GM19239 (cell line): ENCODE measurements at places on chromosomes 2 and 18.

GRCh38 chr18:21513292-21513691, 87.2 kb downstream of the ESCO1 start:
- no peak for DNase-seq

GRCh38 chr18:63348508-63349136, 18.4 kb downstream of the KDSR start:
- peak; percentile 3 for DNase-seq

DNA sequence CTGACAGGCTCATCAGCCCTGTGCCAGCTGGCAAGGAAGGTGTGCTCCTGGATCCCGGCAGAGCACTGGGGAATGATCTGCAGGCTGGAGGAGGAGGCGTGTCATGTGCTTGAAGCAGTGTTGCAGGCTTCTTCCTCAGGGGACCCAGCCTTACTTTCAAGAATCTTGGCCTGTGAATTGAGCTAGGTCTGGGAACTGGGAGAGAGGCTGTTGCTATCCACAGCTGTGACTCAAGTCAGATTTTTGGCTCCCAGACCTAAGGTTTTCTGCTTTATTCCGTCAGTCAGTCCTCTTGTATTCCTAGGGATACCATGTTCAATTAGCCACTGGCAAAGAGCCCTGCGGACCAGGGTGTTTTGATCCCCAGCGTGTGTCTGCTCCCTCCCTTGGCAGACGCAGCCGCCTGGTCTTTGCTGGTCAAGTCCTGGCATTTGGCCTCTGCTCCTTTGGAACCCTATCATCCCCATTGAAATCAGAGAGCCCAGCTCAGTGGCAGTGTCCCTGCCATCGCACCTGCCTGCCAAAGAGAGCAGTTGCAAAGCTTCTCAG, 32.4 kb downstream of the ASB1 start:
- DNase-seq: no peak

DNA sequence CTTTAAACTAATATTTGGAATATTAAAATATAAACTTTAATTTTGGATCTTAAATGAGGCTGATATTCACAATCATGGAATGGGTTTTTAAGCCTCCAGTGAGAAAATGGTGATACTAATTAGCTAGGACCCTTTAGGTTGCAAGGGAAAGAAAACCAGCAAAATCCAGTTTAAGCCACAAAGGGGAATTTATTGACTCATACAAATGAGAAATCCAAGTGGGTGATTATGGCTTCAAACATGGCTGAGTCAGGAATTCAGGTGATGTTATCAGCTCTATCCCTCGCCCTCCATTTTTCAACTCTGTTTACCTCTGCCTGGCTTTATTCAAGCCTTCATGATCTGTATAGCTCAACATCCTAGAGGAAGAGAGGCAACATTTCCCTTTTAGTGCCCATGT, 75.3 kb upstream of the DLX2 start:
- DNase-seq: no peak

GRCh38 chr2:128396500-128396891, 77.8 kb upstream of the HS6ST1 start:
- DNase-seq: no peak

DNA sequence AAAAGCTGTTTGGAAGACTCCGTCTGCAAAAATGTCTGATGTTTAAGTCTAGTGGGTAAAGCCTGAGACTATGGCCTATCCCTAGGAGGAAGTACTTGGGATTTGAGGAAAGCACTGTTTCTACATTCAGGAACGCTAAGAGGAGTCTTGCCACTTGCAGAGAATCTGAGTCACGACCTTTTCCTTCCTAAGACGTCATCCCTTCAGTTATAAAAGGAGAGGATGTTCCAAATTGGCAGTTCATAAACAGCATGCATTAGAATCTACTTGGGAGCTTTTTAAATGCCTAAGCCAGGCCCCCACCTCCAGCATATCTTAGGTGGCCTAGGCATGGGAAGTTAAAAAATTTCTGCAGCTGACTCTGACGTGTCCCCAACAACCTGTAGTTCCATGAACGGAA, 125.9 kb downstream of the TTC32 start:
- no peak for DNase-seq

DNA sequence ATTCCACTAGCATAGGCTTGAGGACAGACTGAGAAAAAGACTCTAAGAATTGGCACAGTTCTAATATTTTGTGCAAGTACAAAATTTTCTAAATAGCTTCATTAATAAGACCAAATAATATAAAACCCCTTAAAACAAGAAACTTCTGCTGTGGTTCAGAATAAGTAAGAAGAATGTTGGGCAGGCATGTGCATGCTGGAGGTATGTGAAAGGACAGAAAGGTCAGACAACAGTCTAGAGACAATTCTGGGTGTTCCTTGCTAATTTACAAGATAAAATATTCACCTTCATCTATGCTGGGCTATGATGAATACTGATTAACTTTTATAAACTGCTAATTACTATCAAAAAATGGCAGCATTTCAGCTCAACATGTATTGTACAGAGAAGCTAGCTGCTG, 14.9 kb downstream of the CEBPZOS start:
- no peak for DNase-seq

DNA sequence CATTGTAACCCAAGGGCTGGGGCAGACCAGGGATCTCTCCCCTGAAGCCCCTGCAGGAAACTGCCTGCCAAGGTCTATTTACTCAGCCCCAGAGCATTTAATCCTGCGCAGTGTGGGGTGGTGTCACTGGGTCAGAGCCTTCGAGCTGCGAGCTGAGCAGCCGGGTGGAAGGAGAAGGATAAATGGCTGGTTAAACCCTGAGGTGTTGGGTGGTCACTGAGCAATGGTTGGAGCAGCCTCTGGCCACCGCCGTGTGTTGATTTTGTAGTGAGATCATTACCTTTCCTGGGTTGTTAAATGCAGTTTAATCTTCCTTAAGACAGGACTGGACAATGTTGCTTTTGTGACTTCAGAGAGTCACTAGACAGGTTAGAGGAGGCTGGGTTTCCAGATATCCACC, 98.1 kb downstream of the SETBP1 start:
- no peak for DNase-seq

DNA sequence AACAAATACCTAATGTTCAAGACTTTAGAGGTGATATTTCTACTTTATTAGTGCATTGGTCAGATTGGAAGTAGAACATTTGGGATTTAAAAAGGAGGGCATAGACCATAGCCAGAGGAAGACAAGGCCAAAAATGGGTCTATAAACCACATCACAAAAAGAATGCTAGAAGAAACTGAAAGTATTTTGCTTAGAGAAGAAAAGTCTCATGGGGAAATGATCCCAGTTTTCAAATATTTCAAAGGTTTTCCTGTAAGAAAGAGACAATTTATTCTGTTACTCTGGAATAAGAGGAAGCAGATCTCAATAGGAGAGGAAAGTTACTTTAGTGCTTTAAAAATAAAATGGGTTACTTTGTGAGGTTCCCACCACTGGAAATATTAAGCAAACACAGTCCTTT, 341.4 kb downstream of the TNS1 start:
- no peak for DNase-seq

GRCh38 chr2:73232403-73233153, 461 bp downstream of the PRADC1 start:
- no peak for DNase-seq

DNA sequence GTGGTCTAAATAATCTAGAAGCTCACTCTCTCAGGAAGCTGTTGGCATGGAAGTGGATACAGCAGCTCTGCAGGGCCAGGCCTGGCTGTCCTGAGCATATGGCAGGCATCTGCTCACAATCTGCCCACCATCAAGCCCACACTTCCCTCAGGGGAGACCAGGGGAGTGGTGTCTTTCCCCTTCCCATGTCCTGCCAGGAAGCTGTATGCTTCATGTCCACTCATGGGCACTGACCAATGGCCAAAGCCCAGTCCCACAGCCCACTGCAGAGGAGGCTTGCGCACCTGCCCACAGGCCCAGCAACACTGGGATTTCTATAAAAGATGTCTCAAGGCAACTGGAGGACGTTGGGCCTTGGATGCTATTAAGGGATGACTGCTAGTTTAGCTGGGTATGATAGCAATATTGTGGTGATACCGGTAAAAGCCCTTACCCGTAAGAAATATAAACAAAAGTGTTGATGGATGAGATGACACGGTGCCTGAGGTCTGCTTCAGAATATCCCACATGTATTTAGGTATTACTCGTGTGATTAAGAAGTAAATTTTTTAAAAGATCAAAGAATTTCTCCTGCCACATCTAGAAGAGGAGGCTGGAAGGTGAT, 106.7 kb upstream of the CTDP1 start:
- DNase-seq: no peak

GRCh38 chr2:23532391-23533337, 147.7 kb downstream of the KLHL29 start:
- DNase-seq: peak; percentile 70

DNA sequence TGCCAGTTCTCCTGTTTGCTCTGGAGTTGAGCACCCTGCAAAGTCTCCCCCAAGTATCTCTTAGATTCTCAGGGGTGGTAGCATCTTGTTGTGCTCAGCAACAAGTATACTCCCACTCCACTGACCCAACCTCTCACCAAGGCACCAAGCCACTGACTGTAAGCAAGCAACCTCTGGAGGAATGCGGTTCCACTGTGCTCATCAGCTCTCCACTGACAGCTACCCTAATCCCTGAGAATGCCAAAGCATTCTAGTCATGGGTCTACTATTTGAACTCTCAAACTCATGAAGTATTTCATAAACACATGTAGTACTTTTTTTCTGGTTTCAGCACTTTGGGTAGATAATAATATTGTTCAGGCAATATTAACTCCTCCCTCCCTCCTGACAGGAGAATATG, 170.0 kb downstream of the EPHA4 start:
- no peak for DNase-seq

DNA sequence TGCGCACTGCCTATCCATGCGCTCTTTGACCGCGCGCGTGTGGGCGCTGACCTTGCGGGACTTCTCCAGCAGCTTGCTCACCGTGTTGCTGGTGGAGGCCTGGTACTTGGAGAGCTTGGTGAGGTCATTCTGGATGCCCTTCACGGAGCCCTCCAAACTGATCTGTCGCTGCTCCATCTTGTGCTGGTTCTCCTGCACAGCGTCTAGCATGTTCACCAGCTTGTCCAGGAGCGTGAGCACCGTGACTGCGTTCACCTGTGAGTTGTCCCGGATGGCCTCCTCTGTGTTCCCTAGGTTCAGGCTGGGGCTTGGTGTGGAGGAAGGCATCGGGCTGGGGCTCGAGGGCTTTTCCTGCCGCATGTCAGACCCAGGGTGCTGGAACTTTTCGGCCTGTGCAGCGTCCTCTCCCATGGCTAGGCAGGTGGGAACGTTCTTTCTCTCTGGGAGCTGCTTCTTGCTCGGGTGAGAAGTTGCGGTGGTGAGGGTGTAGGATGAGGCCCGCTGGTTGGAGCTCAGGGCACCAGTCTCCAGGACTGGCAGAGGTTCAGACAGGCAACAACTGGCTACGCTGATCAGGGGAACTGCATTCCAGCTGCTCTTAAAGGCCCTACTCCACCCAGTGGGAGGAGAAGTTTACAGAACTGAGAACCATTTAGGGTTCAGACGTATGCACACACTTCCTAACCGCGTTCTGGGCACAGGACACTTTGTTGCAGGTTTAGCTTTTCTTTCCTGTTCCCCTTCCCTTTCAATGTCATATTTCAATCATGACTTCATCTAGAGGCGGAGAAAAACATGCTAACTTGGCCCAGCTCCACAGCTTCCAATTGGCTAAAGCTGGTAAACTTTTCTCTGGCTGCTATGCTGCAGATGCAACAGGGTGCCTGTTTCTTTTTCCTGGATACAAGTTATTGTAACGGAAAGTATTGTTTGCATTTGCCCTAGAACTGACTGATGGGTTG, at the start of gene CAVIN2:
Gene CAVIN2, minus strand, starts transcription at position 574 of the 962 bp plus-strand sequence. Its CDS starts 163 bp downstream, at position 411.
- no peak for DNase-seq

DNA sequence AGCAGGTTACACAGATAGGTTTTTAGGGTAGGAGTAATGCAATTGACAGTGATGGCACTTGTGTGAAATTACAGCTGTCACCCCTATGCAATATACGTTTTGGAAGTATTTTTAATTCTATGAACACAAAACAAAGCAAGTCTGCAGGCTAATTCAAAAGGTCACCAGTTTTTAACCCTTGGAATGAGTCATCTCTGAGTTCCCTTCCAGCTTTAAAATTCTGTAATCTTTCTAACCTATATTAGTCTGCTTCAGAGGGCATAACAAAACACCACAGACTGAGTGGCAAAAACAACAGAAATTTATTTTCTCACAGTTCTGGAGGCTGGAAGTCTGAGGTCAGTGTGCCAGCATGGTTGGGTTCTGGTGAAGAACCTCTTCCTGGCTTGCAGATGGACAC, 596.9 kb upstream of the HNMT start:
- DNase-seq: no peak

DNA sequence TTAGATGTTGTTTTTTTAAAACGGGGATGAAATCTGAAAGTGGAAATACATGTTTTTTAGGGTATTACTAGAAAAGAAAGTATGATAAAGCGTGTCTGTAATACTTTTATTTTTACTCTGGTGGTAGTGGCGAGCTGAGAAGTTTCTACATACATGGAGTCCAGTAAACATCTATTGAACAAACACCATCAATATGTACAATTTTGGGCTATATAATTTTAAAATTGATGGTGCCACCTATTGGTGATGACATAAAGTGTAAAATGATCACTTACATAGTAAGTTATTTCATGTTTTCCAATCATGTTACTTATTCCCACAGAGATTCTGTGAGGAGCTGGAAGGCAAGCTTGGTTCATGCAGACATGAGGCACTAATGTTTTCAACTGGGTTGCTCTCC, 31.5 kb upstream of the NFE2L2 start:
- no peak for DNase-seq

- DNase-seq: no peak
These were observed 100.7 kb upstream of the STK39 start for GRCh38 chr2:168348076-168348475.

DNA sequence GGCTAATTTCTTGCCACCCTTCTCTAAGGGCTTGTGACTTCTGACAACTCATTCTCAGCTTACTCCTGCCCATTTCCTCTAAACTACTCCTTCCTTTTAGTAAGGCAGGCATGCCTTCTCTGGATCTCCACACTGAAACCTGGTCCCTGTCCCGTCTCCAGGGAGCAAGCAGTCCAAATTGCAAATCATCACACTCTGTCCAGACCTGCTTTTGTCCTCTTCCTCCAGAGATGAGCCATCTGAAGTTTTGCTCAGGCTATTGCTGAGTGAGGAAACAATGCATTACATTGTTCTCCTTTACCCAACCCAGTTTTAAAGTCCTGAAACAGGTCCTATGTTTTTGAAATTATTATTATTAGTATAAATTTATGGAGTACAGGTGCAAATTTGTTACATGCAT, 57.3 kb downstream of the ARHGAP25 start:
- no peak for DNase-seq

DNA sequence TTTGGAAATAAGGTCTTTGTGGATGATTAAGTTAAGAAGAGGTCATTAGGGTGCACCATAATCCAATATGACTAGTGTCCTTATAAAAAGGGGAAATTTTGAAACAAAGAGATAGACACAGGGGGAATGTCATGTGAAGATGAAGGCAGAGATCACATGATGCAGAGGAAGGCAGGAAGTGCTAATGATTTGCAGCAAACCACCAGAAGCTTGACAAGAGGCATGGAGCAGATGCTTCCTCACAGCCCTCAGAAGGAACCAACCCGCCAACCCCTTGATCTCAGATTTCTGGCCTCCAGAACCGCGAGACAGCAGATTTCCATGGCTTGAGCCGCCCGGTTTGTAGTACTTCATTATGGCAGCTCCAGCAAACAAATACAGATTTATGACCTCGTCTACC, 17.4 kb upstream of the SMARCAL1 start:
- no peak for DNase-seq

GRCh38 chr18:53753601-53754000, 470.9 kb downstream of the MBD2 start:
- no peak for DNase-seq
